ENCODE measurements at places on chromosomes 3 and 15.

DNA sequence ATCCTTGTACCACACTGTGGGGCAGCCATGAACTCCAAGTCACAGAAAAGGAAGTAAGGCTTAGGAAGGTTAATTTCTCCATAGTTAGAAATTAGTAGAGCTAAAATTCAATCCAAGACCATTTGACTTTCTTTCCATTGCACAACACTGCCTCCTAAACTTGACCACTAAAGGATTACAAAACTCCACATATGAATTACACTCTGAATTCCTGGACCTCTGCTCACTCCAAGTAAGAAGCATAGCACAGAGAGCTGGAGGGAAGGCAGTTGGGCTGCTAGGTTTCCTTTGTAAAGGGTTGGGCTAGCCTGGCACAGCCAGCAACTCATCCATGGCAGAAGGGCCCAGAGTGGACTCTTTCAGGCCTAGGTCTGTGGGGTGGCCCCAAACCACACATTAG is 134.4 kb downstream of the MYLK start:
- DNase-seq: no peak

DNA sequence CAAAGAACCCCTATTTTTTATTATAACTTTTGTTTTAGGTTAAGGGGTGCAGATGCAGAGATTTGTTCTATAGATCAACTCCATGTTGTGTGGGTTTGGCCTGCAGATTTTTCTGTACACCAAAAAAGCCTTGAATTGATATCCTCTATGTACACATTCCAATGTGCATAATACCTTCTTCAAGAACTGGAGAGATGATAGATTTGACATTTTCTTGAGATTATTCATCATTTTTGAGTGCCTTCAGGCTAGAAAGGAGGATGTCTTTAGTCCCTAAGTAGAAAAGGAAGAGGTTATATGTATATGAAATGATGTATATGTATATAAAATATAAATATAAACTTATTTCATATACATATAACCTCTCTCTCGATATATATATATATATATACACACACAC is 1190.0 kb upstream of the ALCAM start:
- DNase-seq: no peak

DNA sequence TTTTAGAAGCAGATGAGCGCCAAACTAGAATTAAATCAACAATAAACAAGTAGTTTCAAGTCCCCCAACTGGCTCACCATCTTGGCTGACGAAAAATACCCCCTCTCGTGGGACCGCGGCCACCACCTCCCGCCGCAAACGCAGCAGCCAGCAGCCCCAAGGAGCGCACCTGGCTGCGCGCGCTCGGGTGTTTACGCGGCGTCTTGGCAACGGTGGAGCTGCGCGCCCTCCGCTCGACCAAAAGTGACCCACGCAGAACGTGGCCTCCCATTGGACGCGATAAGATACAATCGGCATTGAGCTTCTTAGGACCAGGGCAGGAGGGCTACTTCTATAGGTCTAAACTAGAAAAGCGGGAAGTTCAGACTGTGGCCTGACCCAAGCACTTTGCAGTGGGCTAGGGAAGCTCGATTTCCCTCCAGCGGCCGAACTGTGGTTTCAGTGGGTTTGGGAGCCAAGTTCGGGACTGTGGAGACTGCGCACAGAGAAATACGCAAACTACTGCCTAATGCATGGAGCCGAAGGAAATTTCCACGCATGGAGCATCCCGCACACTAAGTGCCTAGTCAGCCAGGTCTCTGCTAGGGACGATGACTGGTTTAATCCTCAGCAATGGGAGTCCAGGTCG is at the start of gene MNS1:
TSS of gene MNS1 (minus strand) at position 245 of the 628 bp plus-strand sequence. CDS start at position 80, 165 bp downstream.
- DNase-seq: peak; percentile 58

DNA sequence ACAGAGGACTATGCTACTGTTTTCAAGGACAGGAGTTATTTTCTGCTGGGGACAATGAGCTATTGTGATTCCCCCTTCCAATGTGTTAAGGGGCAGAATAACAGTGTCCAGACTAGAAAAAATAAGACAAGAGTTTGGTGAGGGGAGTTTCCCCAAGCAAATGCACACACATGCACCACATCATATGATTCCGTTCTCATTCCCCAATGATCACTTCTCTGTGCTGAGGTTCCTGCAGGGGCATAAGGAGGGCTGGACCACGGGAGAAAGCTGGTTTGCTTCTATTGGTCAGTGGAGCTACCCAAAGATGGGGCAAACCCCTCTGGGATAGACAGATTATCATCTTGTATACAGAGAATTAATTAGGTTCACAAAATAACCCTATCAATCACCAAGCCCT is 80.6 kb downstream of the RBPMS2 start:
- DNase-seq: no peak

GRCh38 chr3:135147657-135148056 is 352.6 kb downstream of the EPHB1 start:
- no peak for DNase-seq

GRCh38 chr3:133488785-133489367 is 84.6 kb upstream of the CDV3 start:
- peak; percentile 50 for DNase-seq

DNA sequence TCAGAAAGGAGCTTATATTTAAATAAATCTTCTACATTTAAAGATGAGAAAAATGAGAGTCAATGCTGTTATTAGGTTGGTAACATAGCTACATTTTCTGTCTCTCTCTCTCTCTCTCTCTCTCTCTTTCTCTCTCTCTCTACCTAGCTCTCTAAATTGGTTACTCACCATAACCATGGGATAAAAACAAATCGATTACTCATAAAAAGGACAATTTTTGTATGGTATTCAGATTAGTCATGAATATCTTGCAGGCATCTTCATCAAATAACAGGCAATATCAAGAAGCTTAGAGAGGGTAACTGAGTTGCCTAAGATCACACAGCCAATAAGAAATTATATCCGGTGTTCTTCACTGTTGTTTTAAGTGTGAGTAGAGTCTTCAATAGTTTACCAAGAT is 81.8 kb upstream of the ALCAM start:
- DNase-seq: no peak

- DNase-seq: no peak
Measured at GRCh38 chr3:3157484-3157883, 22.0 kb downstream of the CRBN start.

GRCh38 chr15:99163271-99164062 is 58.6 kb downstream of the SYNM start:
- DNase-seq: no peak

- peak; percentile 53 for DNase-seq
Measured at GRCh38 chr3:122754929-122755328, 38.7 kb downstream of the HSPBAP1 start.

- peak; percentile 59 for DNase-seq
Measured at GRCh38 chr15:65796610-65797078, 4.6 kb upstream of the DENND4A start.

DNA sequence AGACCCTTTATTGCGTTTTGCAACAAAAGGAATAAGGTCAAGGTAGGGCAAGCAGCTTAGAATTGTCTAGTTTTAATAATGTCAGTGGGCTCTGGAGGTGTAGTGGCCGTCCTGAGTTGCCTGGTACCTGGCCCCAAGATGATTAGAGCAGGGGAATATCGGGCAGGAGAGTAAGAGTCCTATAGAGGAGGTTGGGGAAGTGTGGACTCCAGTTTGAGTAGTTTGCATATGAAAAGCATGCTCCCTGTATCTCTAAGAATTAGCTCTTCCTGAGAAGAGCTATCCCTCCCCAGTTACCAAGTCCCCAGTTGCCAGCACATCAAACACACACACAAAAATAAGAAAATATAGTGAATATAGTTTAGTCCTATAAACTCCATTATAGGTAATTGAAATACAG is 49.2 kb upstream of the ST3GAL6 start:
- DNase-seq: no peak

DNA sequence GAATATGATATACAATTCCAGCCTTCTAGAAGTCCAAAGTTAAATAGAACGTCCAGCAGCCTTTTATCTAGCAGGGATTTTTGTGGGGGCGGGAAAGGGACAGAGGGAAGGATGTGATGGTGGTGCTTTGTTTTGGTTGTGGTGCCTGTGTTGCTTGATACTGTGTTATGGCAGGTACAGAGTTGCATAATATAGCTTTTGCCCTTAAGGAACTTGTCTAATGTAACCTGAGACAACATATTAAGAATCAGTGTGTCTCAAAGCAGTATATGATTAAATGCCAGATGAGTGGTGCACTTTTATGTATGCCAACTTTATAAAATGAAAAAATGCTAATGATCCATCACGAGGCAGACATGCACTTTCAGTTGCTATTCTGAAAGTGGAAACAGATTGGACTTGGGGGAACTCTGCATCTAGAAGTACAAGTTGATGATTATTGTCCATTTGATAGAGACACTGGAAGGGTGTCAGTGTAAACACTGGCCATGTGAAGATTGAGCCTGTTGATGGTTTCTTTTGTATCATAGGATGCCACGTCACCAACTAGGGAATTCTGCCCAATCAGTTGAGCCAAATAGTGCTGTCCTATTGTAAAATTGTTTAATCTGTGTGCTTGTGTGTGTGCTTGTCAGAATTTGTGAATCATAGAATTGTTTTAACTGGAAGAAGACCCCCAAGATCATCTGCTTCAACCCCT is 23.0 kb downstream of the NEO1 start:
- DNase-seq: no peak

- no peak for DNase-seq
Measured at GRCh38 chr3:27726240-27726639, 4.1 kb upstream of the EOMES start.

DNA sequence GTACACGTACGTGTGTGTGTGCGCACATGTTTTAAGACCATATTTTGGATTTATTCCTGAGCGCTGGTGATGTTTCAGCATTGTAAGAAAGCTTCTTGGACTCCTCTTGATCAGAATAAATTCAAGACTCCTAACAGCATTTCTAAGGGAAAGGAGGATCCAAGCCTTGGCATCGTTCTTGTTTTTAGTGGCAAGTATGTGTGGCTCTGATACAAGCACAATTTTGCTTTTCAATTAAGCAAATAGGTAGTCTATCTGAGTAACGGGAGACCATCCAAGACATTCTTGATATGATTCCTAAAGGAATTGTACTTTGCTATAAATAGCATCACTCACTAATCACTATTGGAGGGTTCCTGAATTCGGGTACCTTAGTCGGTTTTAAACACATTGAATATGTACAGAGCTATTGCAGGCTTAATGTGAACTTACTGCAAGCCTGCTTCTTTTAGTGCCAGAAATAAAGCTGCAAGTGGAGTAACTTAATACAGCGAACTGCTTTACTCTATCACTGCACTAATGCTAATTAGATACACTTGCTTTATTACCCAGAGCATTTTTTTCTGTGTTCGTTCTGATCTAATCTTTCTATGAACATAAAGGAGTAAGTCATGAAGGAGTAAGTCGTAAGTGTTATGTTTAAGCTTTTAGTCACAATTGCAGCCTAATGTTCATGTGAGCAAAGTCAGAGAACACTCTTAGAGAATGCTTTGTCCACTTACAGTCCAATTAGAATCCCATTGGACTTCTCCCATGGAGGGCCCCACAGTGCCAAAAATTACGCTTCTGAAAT is 186.3 kb downstream of the MCTP2 start:
- DNase-seq: no peak

DNA sequence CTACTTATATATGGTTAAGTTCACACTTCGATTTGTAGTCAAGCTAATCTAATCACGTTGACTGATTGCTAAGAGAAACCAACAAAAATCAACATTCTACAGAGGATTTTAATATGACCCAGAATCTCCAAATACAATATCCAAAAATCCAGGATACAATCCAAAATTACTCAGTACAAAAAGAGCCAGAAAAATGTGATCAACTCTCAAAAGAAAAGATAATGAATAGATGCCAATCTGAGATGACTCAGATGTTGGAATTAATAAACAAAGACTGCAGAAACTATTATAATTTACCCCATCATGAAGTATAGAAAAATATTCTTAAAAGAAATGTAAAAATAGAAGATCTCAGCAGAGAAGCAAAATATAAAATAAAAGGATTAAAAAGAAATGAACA is 22.3 kb downstream of the HACL1 start:
- no peak for DNase-seq

- no peak for DNase-seq
Measured at GRCh38 chr3:162729686-162730085, 1233.1 kb downstream of the OTOL1 start.

- no peak for DNase-seq
Measured at GRCh38 chr3:66395635-66396034, 105.2 kb downstream of the LRIG1 start.

- DNase-seq: no peak
Measured at GRCh38 chr3:61960976-61961375, 399.6 kb downstream of the PTPRG start.

DNA sequence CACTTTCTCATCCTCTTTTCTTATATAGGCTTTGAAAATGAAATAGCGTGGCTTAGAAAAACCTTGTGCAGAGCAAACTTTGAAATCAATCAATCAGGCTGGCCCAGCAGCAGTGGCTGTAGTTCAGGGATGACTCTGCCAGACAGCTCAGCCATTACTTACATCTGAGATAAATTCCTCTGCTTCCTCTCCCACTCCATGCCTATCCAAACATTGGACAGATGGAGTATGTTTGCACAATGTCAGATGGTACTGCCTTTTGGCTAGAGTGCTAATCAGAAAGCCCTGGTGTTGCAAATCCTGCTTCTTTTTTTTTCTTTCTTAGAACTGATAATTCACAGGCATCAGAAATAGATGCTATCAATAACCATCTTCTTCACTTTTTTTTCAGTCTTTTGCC is 1065.1 kb downstream of the AGBL1 start:
- no peak for DNase-seq

All from SW480 (cell line).